ENCODE measurements at places on chromosomes 2 and 18. TPM values are rescaled to one million over a fixed set of nuclear protein-coding genes. Genes with fewer than 3 reads are reported as not detected.

PCGF1 gene
- total RNA-seq, result 8.1 TPM

ATP6V1C2 gene
- 56.8 TPM for total RNA-seq

GALR1 gene
- total RNA-seq, result 2.1 TPM

TNFRSF11A gene
- 3.0 TPM for total RNA-seq

TEX51 gene
- total RNA-seq, result not detected

EIF2AK3 gene
- 30.7 TPM for total RNA-seq

ZFAND2B gene
- total RNA-seq, result 14.1 TPM

TCF4 gene
- total RNA-seq, result 356 TPM

SATB2 gene
- 6.0 TPM for total RNA-seq

RAB6C gene
- not detected for total RNA-seq

COLEC12 gene
- total RNA-seq, result 58.1 TPM

TMEM178A gene
- 3.2 TPM for total RNA-seq

FAM124B gene
- 4.9 TPM for total RNA-seq

CYP27C1 gene
- 4.3 TPM for total RNA-seq

REEP1 gene
- total RNA-seq, result 3.9 TPM

GRB14 gene
- total RNA-seq, result 1.1 TPM

FOXD4L1 gene
- not detected for total RNA-seq

ACVR1C gene
- 3.6 TPM for total RNA-seq

CD8B gene
- total RNA-seq, result 0.59 TPM

ERBB4 gene
- 2.1 TPM for total RNA-seq

SERPINB10 gene
- 3.9 TPM for total RNA-seq

CMPK2 gene
- 3.1 TPM for total RNA-seq

EFR3B gene
- total RNA-seq, result 4.9 TPM

RAB1A gene
- 78.1 TPM for total RNA-seq

TMEM214 gene
- 30.8 TPM for total RNA-seq

COL5A2 gene
- 620 TPM for total RNA-seq

GPR39 gene
- total RNA-seq, result 0.20 TPM

GPR35 gene
- total RNA-seq, result 0.99 TPM

ABCB11 gene
- total RNA-seq, result 0.79 TPM

SPHKAP gene
- 2.3 TPM for total RNA-seq

IL36A gene
- not detected for total RNA-seq

UGT1A8 gene
- total RNA-seq, result not detected

FSIP2 gene
- total RNA-seq, result 2.6 TPM

APLF gene
- 10.0 TPM for total RNA-seq

SCTR gene
- total RNA-seq, result not detected

ITPRIPL1 gene
- 6.1 TPM for total RNA-seq

CCBE1 gene
- total RNA-seq, result 9.3 TPM

IHH gene
- 0.10 TPM for total RNA-seq

CRYGD gene
- not detected for total RNA-seq

GCA gene
- total RNA-seq, result 26.9 TPM

NAGK gene
- total RNA-seq, result 58.2 TPM

EPB41L5 gene
- total RNA-seq, result 20.7 TPM

Measured in skin of body (tissue), 3 donors.